Fibroblast of skin of left biceps (primary cell): ENCODE measurements at places on chromosomes 3 and 15.

- DNase-seq = no peak
These were observed 6.8 kb downstream of the CSK start for GRCh38 chr15:74788683-74789151.

DNA sequence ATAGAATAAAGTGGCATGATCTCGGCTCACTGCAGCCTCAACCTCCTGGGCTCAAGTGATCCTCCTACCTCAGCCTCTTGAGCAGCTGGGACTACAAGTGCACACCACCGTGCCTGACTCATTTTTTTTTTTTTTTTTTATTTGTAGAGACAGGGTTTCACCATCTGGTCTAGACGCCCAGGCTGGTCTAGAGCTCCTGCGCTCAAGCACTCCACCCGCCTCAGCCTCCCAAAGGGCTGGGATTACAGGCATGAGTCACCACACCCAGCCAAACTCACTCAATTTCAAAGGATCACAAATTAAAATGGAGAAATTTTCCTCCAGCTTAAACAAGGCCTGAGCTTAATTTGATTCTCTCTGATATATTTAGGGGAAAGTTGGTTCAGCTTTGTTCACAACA, 27.3 kb upstream of the NMB start:
- DNase-seq = peak; percentile 41

GRCh38 chr3:107124885-107125284, 252.4 kb upstream of the CCDC54 start:
- DNase-seq = peak; percentile 47

DNA sequence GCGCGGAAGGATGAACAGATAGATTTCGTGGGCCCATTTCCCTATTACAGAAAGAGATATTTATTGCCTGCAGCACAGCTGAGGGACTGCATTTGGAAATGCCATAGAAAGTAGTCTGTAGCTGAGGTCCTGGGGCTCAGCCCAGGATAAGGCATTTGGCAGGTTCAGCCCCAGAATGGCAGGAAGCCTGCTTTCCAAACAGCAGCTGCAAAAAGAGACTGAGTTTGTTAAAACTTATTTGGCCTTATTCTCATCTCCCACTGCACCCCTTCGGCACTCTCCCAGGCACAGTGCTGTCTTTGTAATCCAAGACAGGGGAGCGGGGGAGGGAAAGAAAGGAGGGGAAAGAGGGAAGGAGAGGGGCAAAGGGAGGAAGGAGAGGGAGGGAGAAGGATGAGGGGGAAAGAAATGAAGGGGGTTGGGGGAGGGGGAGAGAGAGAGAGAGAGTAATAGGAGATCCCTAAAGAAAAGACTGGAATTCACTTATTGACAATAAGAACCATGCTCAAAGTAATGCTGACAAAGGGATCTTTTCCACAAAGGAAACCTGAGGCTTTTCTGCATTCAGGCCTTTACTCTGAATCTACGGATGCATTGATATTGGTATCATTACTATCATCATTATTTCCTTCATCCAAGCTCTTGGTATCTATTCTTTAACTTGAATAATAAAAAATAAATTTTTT, 94.0 kb upstream of the LRRN1 start:
- DNase-seq = no peak

GRCh38 chr3:132556508-132557159, 40.4 kb upstream of the ACKR4 start:
- DNase-seq = no peak

DNA sequence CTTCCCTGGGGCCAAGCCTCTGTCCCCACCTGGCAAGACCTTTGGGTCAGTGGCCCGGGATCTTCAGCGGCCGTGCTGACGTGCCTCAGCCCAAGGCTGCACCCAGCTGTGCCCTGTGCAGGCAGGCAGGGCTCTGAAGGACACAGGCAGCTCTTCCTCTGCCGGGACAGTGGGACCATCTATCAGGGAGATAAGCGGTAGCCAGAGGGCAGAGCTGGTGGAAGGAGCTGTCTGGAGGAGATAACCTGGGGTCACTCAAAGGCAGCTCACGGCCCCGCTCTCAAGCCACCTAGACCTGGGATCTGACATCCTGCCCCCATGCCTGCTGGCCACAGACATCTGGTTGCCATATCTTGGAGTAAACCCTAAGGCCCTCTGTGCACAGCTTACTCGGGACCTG, 27.3 kb downstream of the DUSP7 start:
- no peak for DNase-seq

- DNase-seq = no peak
These were observed 435 bp downstream of the ALDH1L1 start for GRCh38 chr3:126179825-126180476.

- DNase-seq = no peak
These were observed 16.4 kb upstream of the TNFAIP8L3 start for GRCh38 chr15:51111061-51111460.

DNA sequence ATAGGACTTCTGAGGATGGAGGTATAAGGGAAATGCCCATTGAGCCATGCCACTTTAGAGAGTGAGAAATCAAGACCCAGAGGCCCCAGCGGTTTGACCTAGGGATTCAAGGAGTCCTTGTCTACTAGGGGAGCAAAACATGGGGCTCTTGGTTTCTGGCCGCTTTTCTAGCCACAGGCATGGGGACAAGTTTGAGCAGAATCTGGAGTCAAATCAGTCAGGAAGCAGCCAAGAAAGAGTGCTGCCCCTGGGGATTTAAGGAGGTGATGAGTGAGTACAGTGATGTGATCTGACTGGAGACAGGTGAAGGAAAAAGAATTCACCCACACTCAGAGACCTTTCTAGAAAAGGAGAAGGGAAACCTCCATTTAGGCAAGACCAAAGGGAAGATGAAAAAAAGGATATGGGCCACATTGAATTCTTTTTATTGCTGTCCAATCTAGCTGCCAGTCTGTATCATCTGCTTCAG, 244.0 kb upstream of the TBC1D5 start:
- no peak for DNase-seq

DNA sequence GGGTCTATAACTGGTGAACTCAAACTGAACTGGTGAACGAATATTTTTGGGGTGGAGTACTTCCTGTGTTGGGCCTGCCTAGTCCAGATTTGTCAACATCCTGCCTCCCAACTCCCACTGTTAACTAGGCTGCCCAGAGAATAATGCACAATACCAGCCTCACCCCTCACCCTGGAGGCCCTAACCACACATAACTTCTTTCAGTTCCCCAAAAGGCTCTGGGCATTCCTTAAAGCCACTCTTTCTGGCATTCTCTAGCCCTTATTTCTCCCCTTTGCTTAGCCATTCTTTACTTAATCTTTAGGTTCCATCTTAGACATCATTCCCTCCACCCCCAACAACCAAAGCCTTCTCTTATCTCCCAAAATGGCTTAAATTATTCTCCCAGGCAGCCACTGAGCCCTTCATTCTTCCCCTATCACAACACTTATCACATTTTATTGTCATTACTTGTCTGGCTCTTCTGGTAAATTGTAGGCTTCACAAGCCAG, 9.1 kb upstream of the SEC11A start:
- DNase-seq = no peak

DNA sequence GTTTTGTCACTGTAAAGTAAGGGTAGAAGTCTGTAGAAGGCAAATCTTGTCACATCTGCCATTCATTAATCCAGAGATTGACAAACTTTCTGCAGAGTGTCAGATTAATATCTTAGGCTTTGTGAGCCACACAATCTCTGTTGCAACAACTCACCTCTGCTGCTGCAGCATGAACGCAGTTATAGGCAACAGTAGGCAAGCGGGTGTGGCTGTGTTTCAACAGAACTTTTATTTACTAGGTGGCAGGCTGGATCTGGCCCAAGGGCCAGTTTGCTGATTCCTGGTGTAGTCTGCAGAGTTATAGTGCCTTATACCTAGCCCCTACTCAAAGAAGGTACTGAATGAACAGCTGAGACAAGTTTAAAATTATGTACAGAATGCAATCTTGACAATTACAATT, 396.7 kb downstream of the FOXP1 start:
- DNase-seq = no peak
